Esophagus muscularis mucosa (tissue), 4 donors: ENCODE measurements at places on chromosomes 4 and X. TPM values are rescaled to one million over a fixed set of nuclear protein-coding genes. Genes with fewer than 3 reads are reported as not detected.

- DNase-seq: peak; percentile 57
Measured at GRCh38 chr4:165094873-165095272, 17.8 kb downstream of the TMEM192 start.

Gene CDKL5
- 3.7 TPM for total RNA-seq

GRCh38 chrX:110308220-110308619 lies 9.7 kb downstream of the AMMECR1 start:
- no peak for DNase-seq

Gene PPEF2
- total RNA-seq: not detected

Gene SORCS2
- total RNA-seq: 10.1 TPM

GRCh38 chrX:121802881-121803412 lies 755.5 kb downstream of the GLUD2 start:
- no peak for DNase-seq

Gene GLRA3
- total RNA-seq: not detected

- DNase-seq: no peak
Measured at GRCh38 chr4:1499465-1499864, 93.2 kb upstream of the NKX1-1 start.

- DNase-seq: no peak
Measured at GRCh38 chr4:188956566-188956965, 817.3 kb downstream of the TRIML1 start.

DNA sequence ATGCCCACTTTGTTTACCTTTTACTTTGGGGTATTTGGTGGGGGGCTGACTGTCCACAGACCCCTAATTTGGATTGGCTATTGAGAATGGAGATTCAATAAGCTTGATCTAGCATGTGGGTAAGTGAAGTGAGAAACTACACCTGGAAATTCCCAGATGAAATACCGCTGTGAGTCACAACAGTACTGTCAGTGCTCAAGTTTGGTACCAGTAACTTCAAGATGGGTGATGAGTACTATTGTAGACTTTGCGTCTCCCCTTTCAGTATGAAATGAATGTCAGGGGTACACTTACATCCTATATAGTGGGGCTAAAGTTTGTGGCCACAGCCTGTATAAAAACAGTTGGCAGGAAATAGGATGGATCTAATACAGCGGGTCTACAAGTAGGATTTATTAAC lies 33.3 kb downstream of the HMGN5 start:
- no peak for DNase-seq

DNA sequence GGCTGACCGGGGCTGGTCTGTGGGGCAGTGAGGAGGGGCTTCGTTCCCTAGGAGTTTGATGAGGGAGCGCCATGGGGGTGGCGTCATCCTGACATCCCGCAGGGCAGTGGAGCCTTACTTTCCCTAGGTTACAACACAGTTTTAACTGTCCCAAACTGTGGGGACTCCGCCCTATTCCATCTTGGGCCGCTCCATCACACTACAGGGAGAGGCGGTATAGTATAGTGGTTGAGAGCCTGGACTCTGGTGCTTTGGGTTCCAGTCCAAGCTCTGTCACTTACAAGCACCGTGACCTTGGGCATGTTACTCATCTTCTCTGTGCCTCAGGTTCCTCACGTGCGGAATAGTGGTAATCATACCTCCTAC lies 44.2 kb downstream of the ZNF185 start:
- DNase-seq: no peak

- DNase-seq: peak; percentile 17
Measured at GRCh38 chrX:143536176-143536575, 18.9 kb upstream of the SPANXN3 start.

DNA sequence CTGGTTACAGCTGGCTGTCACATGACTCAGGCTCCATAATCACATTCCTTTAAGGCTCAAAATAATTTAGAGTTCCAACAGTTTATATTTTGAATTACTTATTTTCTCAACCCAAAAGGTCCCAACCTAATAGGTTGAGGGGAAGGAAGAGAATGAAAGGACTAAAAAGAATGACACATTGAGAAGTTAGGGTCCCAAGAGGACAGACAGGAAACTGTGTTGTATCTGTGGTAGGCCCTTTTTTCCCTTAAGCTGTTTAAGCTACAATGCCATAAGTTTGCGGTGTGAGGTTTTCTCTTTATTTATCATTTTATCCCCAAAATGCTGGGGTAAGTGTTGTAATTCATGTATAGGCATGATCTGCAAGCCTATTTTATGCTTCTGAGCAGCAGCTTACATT lies 290.2 kb downstream of the ZNF674 start:
- DNase-seq: no peak

Gene NAP1L2
- total RNA-seq: 3.6 TPM

DNA sequence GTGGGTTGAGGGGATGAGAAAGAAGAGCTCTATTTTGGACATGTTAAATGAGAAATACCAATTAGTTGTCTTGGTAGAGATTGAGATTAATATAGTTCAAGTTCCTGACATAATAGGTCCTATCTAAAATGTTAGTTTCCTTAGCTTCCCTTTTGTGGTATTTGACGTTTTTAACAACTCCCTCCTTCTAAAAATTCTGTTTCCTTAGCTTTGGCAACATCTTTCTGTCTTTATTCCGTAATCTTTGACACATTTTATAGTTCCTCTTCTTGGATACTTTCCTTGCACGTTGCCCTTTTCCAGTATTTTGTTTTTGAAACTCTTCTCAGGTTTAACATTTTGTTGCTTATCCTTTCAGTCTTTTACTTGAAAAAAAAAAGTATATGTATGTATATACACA lies 36.9 kb downstream of the LAMTOR3 start:
- no peak for DNase-seq

GRCh38 chr4:12966726-12967125 lies 517.4 kb downstream of the RAB28 start:
- no peak for DNase-seq

DNA sequence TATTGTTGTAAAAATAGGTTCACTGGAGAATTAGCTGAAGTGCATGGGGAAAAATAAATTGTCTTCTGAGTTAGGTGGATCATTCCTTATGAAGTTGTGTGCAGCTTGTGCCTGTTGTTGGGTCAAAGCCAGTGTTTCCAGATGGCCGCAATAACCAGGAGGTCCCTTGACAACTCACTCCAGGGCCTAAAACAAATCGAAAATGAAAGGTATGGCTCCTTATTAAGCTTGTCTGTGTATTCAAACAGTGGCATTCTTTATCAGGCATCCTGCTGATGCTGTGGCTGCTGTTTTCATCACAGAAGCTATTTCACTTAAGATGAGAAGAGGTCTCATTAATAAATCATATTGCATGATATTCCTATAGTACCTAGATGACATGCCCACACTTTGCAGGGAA lies 80.2 kb downstream of the GRIA2 start:
- no peak for DNase-seq

DNA sequence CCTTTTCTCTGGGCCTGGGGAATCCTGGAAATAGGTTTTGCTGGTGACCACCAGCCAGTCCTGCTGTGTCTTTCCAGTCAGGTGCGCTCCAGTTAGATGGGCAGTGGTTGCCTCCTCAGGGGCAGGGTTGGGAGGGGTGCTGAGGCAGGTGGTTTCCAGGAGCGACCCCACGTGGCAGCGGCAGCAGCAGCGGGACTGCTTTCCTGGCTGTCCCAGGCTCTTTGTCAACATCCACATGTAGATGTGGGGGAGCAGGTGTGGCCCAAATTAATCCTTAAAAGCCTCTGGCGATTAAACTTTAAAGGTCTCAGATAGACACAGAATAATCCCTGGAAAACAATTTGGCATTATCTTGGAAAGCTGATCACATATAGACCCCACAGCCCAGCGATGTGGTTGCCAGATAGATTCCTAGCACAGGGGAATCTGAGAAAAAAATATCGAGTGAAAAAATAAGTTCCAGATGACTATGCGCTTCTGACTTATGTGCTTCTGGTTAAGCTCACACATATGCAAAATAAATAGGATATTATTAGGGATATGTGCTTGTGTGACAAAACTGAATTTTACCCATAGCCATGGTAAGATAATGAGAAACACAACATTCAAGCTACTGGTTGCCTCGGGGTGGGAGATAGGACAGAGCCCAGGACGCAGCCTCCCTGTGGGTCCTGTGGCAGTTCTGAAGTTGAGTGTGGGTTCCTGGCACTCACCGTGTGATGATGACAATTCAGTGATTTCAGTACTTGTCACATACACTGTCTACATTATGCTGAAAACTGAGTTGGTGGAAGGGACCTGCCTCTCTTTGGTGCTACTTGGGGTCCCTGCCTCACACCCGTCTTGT lies 336.4 kb downstream of the ARHGAP10 start:
- no peak for DNase-seq

- no peak for DNase-seq
Measured at GRCh38 chr4:143362349-143363046, 25.8 kb downstream of the GAB1 start.

DNA sequence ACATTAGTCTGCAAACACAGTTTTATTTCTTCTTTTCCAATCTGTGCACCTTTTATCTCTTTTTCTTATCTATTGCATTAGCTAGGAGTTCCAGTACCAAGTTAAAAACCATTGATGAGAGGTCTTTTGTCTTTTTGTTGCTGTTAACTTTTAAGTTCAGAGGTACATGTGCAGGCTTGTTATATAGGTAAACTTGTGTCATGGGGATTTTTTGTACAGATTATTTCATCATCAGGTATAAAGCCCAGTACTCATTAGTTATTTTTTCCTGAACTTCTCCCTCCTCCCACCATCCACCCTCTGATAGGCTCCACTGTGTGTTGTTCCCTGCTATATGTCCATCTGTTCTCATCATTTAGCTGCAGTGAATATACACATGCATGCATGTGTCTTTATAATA lies 349.9 kb downstream of the PDHA2 start:
- DNase-seq: no peak

- DNase-seq: no peak
Measured at GRCh38 chr4:165766018-165766417, 107.0 kb upstream of the TLL1 start.

- DNase-seq: peak; percentile 72
Measured at GRCh38 chr4:53914313-53915016, 149.9 kb downstream of the CHIC2 start.

DNA sequence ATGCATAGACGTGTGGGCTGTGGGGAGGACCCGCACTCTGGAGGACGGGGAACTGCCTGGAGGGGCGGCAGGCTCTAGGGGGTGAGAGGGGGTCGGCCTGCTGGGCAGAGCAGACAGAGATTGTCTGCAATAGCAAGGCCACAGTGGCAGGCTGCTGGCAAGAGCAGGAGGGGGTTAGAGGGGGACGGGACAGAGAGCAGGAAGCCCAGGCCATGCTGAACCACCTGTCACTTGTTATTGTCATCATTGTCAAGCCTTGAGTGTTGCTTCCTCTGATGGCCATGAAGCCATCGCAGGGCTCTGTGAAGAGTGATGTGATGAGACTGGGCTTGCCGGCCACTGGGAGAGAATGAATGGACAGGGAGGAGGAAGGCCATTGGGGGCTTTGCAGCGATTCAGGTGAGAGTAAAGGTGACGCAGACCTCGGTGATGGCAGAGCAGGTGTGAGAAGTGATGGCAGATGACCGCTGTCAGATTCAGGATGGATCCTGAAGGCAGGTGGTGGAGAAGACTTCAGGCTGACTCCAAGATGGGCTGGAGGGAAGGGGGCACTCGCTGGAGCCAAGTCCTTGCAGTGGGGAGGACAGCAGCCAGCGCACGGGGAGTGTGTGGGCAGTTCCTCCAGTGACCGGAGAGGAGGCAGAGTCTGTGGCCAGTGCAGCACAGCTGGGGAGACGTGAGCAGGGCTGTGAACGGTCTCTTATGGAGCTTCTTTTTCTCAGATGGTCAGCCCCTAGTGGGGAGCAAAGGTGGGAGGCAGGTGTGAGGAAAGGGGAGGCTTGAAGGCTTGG lies 43.6 kb downstream of the HTT-AS start:
- DNase-seq: no peak

Gene ZXDA
- 8.6 TPM for total RNA-seq

- no peak for DNase-seq
Measured at GRCh38 chrX:21757960-21758359, at the start of gene SMPX. Gene SMPX, minus strand, starts transcription at chrX:21758116. Its CDS starts 3,826 bp downstream, at chrX:21754290.

DNA sequence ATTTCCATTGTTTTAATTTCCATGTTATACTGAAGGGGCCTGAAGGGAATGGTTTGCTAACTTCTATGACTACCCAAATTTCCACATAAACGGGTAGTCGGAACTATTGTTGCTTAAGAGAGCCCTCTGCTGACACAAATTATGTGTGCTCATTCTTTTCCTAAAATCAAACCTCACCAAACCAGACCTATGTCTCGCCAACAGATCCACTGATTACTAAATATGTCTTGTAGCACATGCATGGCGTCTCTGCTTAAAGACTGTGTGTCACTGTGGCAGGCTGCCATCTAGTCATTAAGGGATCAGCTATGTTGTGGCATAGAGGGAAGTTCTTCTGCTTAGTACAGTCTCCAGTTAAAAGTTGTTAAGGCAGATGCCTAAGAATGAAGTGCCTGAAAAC lies 25.1 kb downstream of the PIR start:
- DNase-seq: no peak

- no peak for DNase-seq
Measured at GRCh38 chr4:110989125-110989524, 366.2 kb upstream of the PITX2 start.

- DNase-seq: no peak
Measured at GRCh38 chrX:112147206-112147605, 64.6 kb upstream of the TRPC5 start.

Gene PPP4R3C
- not detected for total RNA-seq

- no peak for DNase-seq
Measured at GRCh38 chr4:159144112-159144694, 41.3 kb downstream of the RAPGEF2 start.

GRCh38 chr4:158079661-158080060 lies 93.2 kb downstream of the GASK1B start:
- DNase-seq: no peak

- DNase-seq: no peak
Measured at GRCh38 chrX:10032147-10032546, 65.0 kb downstream of the CLDN34 start.

DNA sequence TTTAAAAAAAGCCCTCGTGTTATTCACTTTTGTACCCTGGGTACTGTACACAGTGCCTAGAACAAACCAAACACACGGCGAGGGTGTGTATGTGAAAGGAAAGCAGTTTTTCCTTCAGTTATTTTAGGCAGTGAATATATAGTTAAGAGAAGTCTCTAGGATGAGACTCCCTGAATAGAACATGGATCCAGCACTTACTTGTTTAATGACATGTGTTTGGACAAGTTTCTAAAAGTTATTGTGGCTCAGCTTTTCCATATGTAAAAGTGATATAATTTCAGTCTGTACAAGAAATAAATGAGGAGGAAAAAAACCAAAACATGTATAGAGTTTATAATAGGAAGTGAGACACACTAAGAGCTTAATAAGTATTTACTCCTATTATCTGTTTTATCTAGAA lies 273.2 kb downstream of the ADGRL3 start:
- DNase-seq: no peak

Gene NIPAL1
- total RNA-seq: 1.3 TPM

GRCh38 chr4:31557437-31557836 lies 837.3 kb downstream of the PCDH7 start:
- no peak for DNase-seq
